ENCODE measurements at places on chromosomes 16 and 17.
A peak's percentile ranks its signal among the peaks of the same experiment; 100 is the strongest.

DNA sequence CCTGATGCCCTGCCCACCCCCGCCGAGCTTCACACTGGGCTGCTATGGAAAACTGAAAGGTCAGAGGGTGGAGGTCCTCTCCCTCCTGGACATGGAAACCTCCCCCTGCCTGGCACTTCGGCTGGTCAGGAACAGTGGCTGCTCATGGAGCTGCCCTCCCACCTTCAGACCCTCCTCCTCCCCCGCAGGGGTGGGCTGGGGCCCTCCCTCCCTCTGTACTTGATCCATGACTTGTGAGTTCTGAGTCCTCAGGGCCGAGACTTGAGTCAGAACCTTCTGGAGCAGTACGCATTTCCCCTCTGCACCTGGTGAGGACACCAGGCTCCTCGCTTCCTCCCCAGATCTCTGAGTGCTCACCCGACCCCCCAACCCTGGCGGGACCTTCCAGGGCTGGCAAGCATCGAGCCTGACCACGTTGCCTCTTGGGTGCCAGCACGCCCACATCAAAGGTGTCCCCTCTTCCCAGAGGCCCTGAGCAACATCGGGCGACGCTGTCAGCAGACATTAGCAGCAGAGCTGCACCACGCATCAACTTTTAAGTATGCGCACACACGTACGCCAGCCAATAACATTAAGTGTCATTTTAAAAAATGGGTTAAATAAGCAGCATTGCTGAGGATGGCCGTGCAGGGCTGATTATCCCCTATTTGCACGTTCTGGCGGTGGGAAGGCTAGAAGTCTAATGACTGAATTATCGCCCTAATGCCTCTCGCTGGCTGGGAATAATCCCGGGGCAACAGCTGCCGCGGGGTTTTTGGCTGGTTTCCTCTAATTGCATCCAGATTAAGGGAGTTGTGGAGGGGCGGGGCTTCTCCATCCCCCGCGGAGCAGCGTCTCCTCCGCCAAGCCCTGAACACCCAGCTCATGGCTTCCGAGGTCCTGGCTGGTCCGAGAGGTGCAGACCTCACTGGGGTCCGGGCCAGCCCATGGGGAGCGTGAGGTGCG, 98.0 kb downstream of the TBC1D16 start:
- DNase-seq: no peak

GRCh38 chr17:1554751-1555540, 7.6 kb downstream of the PITPNA start:
- no peak for DNase-seq

DNA sequence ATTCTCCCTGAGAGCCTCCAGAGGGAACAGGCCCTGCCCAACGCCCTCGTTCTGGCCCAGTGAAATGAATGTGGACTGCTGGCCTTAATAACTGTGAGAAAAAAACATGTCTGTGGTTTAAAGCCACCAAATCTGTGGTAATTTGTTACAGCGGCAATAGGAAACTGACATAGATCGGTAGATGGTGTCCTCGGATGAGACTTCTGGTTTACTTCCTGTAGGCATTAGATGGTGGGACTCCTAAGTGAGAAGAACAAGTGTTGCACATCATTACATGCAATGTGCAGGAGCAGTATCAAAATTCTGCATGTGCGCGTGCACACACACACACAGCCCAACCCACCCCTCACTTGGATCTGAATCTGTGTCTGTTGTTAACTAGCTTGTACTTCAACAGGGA, 42.0 kb downstream of the CDK5R1 start:
- no peak for DNase-seq

DNA sequence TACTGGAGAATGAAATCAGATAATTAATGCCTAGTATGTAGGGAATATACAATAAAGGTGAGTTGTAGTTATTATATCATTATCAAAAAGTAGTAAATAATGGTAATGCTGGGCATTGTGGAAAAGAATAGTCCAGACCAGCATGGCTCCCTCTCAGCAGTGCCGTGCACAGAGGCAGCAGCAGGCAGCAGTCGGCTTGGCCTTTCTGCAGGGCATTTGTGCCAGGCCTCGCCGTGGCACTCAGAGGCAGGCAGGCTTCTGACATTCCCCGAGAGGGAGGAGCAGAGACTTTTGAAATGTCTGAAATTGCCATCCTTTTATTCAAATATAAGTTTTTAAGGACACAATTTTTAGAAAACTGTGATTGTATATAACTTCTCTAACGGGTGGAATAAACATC, 15.0 kb downstream of the KIAA0513 start:
- DNase-seq: no peak

- no peak for DNase-seq
Observed at GRCh38 chr16:72936408-72936807, 111.5 kb downstream of the ZFHX3 start.

DNA sequence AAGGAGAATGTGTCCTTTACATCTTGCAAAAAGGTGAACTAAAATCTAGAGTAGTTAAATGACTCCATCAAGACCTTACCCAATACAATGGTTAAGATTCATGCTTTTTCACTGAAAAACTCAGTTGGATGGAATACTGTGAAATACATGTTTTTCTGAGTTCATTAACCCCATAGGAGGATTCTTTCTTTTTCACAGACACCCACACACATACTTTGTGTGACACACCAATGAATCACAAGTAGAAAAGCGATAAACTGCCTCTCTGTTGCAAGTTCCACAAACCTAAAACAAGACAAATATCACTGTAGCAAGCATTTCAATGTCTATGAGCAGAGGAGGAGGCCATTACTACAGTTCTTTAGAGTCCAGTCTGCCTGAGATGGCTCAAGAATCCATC, 258.8 kb upstream of the CDH5 start:
- no peak for DNase-seq

GRCh38 chr17:6910987-6911603, 79.6 kb upstream of the TEKT1 start:
- peak; percentile 26 for DNase-seq

DNA sequence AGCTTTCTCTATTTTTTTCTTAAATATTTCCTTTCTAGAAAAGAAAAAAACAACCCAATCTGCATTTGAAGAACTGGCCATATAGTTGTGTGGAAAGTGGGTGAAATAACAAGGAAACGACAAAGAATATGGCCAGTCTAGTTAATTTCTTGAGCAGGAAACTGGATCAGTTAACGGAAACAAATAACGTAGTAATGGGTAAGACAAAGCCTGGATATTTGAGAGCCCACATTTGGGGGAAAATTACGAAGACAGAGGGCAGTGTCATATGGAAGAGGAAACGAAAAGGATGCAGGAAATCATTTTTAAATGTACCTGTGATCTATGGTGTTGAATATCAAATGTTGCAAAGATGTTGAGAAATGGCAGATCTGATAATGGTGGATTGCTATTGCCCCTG, 78.6 kb downstream of the HS3ST3A1 start:
- no peak for DNase-seq

Measured in memory B cell (primary cell).